ENCODE measurements at places on chromosomes 11 and 22.

GRCh38 chr11:71372693-71373657 is 75.2 kb downstream of the DHCR7 start:
- no peak for DNase-seq

GRCh38 chr11:39220069-39220468 is 2239.4 kb downstream of the LRRC4C start:
- DNase-seq, result no peak

- no peak for DNase-seq
These were observed 199.0 kb downstream of the SOX6 start for GRCh38 chr11:16157327-16157726.

- DNase-seq, result no peak
These were observed 4.5 kb downstream of the CHST1 start for GRCh38 chr11:45660729-45661438.

GRCh38 chr22:21624120-21624879 is 5.5 kb downstream of the YDJC start:
- DNase-seq, result no peak

- no peak for DNase-seq
These were observed 4.6 kb downstream of the TMEM86A start for GRCh38 chr11:18703001-18703763.

DNA sequence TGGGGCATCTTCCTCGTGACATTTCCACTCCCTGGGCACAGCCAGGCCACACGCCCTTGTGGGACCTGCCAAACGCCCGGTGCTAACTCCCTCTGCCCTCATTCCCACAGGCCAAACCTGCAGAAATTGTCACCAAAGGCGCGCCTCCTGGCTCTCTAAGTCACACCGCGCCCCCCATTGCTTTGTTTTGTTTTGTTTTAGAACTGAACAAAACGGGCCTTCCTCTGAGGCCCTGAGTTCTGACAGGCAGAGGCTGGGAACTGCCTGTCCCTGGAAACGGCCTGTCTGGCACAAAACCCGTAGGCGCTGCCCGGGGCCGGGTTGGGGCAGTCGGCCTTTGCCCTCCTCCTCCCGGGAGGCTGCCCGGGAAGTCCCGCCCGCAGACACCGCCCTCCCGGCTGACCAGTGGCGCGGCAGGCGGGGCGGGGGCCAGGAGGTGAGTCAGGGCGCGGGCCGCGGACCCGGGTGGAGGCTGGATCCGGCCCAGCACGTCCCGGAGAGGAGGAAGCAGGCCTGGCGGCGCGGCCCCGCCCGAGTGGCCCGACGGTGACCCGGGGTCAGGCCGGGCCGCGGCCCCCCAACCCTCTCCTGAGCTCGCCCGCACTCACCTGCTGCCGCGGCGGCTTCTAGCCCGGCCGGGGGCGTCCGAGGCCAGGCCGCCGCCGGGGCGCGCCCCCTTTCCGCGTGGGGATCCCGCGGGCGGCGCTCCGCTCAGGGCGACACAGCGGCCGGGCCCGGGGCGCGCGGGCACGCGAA is 465 bp downstream of the SUN2 start:
- DNase-seq, result peak; percentile 56

DNA sequence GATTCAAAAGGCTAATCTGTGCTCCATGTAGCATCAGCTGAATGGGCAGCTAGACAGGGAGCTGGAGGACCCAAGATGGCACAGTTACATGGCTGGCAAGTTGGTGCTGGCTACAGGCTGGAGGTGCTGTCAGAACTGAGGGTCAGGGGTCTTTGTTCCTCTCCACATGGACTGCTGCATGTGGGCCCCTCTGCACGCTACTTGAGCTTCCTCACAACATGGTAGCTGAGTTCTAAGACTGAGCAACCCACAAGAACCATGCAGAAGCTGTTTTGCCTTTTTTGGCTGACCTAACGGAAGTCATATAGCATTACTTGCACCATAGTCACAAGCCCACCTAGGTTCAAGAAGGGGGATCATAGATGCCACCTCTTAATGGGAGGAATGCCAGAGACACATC is 196.1 kb downstream of the GRIK4 start:
- DNase-seq, result no peak

DNA sequence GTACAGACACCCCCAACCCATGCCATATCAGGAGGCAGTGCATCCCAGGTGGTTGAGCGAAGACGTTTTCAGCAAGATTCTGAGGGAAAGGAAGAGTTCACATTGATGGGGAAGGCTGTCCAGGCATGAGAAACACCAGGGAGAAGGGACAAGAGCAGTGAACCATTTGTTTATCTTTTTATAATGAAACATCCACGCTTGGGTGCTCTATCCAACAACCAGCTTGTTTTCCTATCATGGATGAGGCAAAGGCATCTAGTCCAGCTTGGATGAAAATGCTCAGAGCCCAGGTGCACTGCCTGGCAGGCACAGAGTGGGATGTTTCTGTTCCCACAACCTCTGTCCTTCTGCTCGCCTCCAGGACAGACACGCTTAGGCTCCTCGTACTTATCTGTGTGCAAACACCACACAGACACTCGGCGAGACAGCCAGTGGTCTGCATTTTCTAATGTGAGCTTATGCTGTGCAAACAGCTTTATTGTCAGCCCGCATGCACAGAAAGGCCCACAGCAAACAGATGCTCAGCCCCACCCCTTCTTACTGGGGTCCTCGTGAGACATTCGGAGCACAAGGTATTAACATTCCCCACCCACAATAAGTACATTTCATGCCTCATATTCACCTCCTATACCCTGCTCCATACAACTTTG is 45.4 kb upstream of the NTM start:
- no peak for DNase-seq

GRCh38 chr22:23789121-23789520 is 2.4 kb downstream of the SMARCB1 start:
- no peak for DNase-seq

DNA sequence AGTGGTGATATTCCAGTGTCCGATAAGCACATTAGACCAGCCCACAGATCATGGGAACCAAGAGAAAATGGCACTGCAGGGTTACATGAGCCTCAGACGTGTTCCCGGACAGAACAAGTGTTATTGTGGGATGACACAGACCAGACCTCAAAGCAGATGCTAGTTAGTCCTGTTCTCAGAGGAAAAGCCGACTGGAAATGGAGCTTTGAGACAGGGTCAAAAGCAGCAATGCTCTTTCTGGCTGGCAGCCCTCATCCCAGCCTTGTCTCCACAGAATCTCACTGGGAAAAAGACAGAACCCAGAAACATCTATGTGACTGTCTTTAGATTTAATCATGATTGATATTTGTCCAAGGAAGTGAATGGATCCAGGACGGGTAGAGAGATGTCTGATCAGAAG is 506.8 kb downstream of the INSC start:
- DNase-seq, result no peak

DNA sequence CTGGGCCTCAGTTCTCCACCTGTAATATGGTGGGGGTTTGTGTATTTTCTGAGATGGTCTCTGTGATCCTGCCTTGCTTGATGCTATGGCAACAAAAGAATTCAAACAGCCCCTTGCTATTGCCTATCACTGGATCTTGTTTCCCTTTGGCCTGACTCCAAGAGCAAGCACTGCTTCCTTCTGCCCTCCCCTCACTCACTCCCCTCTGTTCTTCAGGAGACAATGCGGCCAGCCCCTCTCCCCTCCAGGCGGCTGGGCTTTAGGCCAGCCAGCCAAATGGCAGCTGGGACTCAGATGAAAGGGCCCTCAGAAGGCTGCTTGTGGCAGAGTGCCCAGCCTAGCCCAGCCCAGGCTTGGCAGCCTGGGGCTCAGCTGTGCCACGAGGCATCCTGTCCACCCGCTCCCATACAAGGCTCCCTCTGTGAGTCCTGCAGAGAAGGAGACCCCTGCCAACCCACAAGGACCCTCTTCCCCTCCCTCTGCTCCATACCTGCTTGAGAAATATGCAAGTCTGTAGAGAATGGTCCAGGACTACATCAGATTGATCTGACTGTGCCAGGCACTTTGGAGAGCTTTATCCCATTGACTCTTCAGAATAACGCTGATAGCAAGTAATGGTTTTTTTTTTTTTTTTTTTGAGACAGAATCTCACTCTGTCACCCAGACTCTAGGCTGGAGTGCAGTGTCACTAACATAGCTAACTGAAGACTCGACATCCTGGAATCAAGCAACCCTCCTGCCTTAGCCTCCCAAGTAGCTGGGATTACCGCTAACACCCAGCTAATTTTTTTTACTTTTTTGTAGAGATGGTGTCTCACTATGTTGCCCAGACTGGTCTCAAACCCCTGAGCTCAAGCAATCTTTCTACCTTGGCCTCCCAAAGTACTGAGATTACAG is 7.6 kb upstream of the KCTD14 start:
- DNase-seq, result no peak

DNA sequence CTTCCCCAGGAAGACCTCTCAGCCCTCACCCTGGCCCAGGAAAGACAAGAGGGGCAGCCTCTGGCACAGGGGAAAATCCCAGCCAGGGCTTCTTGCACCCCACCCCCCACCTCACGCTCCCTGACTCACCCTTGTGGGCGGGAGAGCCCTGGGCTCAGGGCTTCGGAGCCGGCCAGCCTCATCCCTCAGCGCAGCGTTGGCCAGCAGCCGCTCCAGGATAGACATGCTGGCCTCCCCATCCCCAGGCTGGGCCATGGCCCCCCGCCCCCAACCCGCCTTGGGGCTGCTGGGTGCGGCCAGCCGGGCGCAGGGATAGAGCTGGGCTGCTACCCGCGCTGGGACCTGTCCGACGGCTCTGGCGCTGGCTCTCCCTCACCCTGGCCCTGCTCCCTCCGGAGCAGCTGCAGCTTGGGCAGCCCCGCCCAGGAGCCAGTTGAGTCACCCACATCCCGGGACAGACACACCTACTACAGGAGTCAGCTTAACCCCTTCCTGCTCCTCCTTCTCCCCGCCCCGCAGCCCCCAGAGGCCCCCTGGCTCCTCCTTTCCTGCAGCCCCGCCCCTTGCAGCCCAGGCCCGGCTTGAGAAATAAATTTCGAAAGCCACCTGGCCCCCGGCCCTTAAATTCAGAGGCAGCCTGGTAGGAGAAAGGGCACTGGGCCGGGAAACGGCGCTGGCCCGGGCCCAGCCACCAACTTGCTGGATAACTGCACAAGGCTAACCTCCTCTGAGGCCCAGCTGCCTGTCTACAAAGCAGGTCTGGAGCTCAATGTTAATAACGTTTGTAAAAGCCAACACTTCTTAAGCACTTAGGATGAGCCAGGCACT is 13.4 kb downstream of the TNKS1BP1 start:
- no peak for DNase-seq

DNA sequence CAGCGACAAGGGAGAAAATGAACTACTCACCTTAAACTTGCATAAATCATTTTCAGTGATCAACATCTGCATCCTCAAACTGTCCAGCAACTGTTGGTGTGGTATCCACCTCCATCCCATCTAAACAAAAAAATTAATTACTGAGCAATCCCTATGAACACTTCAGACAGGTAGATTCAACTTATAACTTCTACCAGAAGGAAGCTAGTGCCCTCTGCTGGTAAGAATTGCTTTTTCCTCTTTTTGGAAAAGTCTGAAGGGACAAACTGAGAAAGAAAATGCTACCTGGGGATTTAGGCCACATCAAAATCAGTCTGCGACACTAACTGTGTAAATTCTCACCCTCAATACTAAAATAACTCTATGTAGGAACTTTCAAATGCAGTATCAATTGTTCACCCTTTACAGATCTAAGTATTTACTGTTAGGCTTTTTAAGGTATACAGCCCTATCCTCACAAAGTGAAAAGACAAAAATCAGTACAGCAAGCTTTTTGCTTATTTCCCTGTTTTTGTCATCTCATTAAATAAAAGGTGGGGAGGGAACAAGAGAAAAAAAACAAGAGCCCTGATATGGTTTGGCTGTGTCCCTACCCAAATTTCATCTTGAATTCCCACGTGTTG is 17.9 kb downstream of the CLNS1A start:
- DNase-seq, result no peak

- no peak for DNase-seq
These were observed 4.3 kb downstream of the CYB561A3 start for GRCh38 chr11:61357233-61357893.

- no peak for DNase-seq
These were observed 64.3 kb upstream of the RASD2 start for GRCh38 chr22:35476341-35476740.

- no peak for DNase-seq
These were observed 31.8 kb downstream of the USP35 start for GRCh38 chr11:78220218-78221157.

DNA sequence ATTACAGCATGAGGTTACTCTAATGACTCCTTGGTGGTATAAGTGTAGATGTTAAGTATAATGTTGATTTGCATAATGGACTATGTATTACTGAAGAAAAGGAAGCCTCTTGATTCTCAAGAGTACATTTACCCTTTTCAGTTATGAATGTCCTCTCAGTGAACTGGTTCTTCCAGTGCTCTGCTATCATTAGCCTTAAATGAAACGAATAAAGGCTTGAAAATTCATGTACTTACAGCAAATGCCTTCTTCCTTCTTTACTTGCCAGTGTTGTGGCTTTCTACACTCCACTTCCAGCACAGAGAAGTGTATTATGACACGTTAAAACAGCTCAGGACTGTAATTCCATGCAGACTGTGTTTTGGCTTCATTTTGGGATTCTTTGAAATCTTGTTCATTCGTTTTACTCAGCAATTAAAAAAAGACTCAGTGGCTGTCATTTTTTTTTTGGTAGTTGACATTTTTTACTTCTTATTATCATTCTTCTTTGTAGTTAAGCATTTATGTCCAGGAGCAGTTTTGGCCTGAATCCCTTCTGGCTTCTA is 96.9 kb downstream of the MTMR3 start:
- DNase-seq, result no peak

DNA sequence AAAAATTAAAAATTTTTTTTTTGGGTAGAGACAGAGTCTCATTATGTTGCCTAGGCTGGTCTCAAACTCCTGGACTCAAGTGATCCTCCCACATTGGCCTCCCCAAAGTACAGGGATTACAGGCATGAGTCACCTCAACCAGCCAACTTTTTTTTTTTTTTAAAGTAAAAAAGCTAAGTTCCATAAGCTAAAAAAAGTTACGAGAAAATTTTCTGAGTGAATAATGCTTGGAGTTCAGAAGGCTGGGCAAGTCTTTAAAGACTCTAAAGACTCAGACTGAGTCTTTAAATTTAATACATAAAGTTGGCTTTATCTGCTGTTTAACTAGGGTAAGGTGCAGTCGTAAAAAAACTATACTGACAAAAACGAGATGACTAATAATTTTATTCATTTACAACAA is 5.6 kb downstream of the DDX6 start:
- DNase-seq, result no peak

GRCh38 chr11:15346907-15347306 is 232.2 kb downstream of the INSC start:
- DNase-seq, result no peak

DNA sequence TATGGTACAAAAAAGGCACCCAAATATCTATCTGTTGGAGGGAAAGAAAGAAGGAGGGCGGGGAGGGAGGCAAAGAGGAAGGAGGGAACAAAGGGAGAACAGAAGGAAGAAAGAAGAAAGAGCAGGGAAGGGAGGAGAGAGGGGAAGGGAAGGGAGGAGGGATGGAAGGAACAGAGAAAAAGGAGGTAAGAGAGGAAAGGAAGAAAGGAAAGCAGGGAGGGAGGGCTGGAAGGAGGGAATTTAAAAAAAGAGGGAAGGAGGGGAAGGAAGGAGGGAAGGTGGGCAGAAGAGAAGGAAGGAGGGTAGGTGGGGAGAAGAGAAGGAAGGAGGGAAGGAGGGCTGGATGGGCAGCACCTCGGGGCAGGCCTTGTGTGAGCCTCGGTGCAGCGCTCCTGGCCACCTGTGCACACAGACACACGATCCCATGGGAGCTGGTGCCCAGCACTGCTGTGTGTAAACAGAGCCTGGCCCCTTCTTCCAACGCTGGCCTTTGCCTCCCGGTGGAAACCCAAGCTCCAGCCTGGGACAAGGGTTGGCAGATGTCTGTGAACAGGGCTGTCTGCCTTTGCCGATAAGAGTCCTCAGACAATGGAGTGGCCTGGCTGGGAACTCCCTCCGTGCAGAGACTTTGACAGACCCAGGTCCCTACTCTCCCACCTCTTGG is 23.2 kb downstream of the SMIM38 start:
- no peak for DNase-seq

GRCh38 chr11:17073370-17074027 is 4.0 kb downstream of the RPS13 start:
- no peak for DNase-seq

All from activated gamma-delta T cell (primary cell).